ENCODE measurements at places on chromosomes 7 and 10.
A peak's percentile ranks its signal among the peaks of the same experiment; 100 is the strongest.

GRCh38 chr7:24653316-24654085 lies 80.2 kb downstream of the PALS2 start:
- peak; percentile 26 for DNase-seq

GRCh38 chr7:66296001-66296521 lies 90.9 kb downstream of the TPST1 start:
- peak; percentile 17 for DNase-seq

DNA sequence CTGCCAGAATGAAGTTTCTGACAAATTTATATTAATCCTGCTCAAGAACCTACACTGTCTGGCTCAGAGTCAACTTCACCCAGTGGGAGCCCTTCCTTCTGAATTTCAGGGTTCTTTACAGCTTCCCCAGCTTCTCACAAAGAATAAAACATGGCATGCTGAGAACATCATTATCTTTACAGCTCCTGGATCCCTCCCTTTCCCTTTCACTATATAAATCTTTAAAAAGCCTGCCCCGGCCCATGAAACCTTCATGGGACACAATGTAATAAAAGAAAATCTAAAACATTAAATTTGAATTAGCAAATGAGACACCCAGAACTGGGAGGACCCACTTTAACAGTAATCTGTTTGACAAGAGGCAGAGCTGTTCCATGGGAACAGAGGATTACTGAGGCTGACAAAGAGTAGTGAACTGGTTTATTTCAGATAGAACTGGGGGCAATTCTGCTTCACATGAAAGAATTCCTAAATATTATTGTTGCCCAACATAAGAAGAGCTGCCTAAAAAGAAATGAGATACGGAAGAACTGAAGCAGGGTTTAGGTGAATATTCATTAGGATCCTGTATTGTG lies 222.8 kb downstream of the THSD7A start:
- DNase-seq: no peak

GRCh38 chr7:139735912-139736595 lies 41.7 kb downstream of the HIPK2 start:
- no peak for DNase-seq

DNA sequence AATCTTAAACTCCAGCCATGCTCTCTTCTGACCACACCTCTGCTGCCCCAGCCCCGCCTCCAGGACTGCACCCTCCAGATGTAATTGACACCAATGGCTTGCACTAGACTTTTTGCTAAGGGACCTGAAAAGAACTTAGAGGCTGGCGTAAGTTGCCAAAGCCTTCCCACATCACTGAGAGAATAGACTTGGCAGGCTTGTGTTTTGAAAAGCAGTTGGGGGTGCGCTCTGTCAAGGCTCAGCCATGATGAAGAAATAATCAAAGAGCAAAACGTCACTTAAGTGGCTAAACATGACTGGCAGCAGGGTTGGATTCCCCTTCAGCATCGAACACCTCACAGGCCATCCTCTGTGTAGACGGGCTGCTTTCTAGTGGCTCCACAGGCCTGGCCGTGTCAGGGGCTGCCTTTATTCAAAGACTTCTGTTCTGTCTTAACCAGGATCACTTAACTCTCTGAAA lies 195.2 kb upstream of the C7orf33 start:
- DNase-seq: no peak

GRCh38 chr7:151261529-151261928 lies 13.0 kb upstream of the SMARCD3 start:
- DNase-seq: no peak

DNA sequence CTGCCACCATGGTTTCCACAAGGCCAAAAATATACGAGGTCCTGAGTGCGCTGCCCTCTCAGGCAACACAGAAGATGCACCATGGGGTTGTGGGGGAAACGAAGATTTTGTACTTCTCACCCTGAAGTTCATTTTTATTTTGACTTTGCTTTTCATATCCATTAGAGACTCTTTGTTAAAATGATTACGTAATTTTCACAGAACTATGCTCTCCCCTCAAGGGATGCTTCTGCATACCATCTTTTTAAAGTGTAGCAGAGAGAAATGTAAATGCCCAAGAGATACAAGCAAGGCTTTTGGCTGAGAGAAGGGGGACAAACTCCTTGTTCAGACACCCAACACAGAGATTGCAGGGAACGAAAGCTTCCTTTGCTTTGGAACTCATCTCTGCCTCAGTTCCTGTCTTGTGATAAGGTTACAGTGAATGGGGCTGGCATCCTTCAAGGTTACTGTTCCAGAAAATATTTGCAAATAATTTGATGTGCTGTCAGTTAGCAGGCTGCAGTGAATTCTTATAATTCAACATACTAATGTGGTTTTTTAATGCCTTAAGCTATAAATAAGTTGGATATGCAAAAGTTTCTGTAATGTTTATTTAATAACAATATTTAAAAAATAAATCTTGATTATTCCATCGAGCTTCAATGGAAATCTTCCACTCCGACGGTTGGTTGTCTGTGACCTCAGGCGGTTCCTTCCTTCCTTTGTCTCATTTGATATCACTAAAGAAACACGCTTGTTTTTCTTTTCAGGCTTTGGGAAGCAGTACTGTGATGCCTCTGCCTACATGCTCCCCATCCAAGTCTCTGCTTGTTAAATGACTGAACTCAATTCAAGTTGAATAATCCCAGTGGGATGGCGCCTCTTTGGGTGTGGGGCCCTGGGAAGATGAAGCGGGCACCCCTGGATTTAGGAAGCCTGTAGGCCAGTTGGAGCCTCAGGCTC lies 209.3 kb upstream of the CTBP2 start:
- no peak for DNase-seq
